ENCODE measurements at places on chromosomes 6 and 20.

GRCh38 chr6:81589465-81590313 is 162.8 kb downstream of the TENT5A start:
- no peak for DNase-seq

DNA sequence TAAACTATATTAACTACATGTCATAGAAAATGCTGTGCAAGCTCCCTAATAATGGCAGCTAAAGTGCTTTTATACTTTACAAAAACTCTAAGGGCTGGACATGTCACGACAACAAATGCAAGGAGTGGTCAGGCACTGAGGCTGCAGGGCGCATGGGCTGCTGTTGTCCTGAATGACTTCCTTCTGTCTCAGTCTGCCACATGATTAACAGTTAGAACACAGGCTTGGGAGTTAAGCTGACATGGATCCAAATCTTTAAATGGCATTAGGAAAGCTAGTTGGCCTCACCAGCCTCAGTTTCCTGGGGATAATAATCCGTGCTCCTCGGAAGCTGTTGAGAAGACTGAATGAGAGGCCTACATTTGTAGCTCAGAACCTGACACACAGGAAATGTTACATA is 57.4 kb downstream of the PREP start:
- DNase-seq: no peak

DNA sequence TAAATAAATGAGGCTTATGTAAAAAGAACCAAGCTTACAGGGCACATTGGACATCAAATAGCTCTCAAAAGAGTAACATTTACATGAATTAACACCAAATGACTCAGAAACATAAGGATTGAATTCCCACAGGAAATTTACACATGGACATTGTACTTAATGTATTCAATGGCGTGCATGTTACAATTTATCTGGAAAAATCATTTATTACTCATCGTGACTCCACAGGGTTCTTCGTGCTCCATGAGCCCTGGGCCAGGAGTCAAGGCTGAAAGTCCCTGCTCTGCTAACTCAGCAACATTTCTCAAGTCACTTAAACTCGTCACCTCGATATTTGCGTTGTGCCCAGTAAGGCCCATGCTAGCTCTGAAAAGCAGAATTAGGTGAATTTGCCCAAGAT is 158.5 kb downstream of the PHACTR1 start:
- DNase-seq: no peak

GRCh38 chr20:44245977-44246376 is 1.1 kb upstream of the GDAP1L1 start:
- no peak for DNase-seq

DNA sequence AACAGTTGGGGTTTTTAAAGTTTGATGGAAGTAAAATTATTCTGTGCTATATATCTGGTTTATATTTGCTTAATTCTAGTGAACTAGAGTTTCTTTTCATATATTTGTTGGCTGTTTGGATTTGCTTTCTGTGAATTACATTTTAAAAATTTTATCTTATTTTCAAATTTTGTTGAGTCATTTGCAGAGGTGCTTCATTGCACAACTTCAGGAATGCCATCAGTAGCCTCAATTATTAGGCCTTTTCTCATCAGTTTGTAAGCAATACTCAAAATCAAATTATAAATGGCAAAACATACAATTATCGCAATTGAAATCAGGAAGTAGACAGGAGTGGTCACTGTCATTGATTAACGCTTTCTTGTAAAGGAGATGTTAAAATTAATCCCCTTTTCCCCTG is 96.9 kb downstream of the UBE3D start:
- no peak for DNase-seq

DNA sequence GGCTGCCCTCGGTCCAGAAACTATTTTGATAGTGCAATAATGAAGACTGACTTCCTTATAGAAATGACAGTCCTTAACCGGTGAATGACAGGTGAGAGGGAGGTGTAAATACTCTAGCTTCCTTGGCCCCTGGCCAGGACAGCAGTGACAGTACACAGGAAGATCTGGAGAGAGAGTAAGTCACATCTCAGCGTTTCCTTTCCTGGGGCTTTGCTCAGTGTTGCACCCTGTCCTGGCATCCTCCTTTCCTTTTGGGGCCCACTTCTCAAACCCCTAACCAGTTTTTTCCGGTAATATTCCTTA is 336.9 kb downstream of the CD83 start:
- peak; percentile 31 for DNase-seq

- DNase-seq: no peak
Observed at GRCh38 chr6:35679399-35679798, 9.3 kb downstream of the FKBP5 start.

DNA sequence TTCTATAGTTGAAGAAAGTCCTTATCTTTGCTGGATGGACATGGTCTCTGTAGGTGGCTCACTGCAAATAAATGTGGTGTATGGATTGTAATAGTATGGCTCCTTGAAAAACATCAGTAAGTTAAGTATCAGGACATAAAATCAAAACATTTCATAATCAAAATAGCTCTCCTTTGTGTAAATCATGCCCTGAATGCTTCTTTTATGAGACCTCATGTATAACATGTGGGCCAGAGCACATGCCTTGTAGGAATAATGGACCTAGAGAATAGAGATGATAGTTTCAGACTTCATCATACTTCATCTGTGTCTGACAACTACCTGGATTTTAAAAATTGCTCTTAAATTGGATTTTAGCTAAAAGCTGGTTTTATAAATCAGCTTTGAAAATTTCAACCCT is 159.9 kb downstream of the ASCC3 start:
- no peak for DNase-seq

GRCh38 chr6:31723245-31723979 is at the start of gene MPIG6B:
MPIG6B (plus strand) TSS chr6:31723373; CDS start chr6:31723384, 11 bp downstream.
- DNase-seq: no peak

GRCh38 chr6:137465378-137466009 is 28.7 kb downstream of the OLIG3 start:
- no peak for DNase-seq

GRCh38 chr6:142878407-142878806 is 66.6 kb downstream of the HIVEP2 start:
- no peak for DNase-seq

DNA sequence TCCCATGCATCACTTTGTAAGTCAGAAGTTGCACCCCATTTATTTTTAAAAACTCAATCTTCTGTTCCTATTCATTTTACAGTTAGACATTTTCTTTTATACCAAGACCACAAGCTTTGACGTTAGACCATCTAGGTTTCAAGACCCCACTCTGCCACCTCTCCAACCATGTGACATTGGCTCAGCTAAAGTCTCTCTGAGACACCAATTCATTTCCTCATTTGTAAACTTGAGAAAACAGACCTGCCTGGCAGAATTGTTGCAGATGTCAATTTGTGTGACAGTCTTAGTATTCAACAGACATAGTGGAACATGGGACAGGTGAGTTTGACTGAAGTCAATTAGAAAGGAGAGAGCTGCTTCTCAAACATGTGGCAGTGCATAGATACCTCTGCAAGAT is 55.6 kb upstream of the CSE1L start:
- no peak for DNase-seq

DNA sequence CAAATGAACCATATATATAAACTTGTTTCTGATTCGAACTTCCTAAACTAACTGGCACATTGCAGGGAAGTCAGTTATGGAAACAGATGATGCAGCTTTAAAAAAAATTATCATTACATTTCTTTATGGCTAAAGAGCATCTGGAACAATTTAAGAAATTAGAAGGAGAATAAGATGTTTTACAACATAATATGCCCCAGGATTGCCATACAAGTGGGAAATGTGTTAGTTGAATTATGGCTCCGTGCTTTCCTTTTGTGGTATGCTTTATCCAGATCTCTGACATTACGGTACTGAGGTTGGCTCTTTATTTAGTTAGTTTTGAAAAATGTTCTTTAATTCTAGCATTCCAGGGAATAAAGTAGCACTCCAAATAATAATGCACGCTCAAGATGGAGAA is 343.0 kb upstream of the ZFP64 start:
- no peak for DNase-seq

DNA sequence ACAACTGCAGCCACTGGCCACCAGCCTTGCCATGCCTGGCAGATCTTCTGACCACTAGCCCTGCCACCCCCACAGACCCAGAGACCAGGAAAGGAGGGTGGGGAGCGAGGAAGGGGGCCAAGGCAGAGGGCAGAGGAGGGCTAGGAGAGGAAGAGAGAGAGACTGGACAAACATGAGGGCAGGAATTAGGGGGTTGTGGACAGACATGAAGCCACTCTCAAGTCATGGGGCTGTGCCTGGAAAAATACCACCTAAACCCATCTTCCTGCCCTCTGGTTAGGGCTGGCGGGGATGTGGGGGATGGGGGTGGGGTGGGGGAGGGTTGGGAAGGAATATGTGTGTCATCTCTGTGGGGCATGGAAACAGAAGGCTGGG is 1.4 kb upstream of the SLC29A1 start:
- no peak for DNase-seq
